ENCODE measurements at places on chromosomes 7 and 10.

- DNase-seq, result no peak
Measured at GRCh38 chr10:99917963-99918825, 91.6 kb downstream of the DNMBP start.

DNA sequence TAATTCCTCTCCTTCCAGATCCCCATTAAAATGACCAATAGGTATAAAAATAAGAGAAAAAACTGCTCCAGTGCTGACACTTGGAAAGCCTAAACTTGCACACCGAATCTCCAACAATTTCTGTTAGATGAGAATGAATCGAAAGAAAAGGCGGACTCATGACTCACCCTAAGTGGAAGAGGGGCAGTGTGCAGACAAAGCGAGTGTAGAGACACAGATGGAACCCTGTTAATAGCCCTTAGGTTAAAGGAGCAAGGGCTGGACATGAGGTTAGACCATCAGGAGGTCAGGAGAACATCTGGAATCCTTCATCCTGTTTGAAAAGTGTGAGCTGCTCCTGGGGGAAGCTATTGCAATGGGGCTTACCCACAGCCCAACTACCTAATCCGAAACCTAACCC, 103.4 kb upstream of the GLI3 start:
- peak; percentile 46 for DNase-seq

- no peak for DNase-seq
Measured at GRCh38 chr10:131899116-131899690, 1.6 kb upstream of the PPP2R2D start.

GRCh38 chr7:54967377-54967776, 51.4 kb upstream of the EGFR start:
- no peak for DNase-seq

DNA sequence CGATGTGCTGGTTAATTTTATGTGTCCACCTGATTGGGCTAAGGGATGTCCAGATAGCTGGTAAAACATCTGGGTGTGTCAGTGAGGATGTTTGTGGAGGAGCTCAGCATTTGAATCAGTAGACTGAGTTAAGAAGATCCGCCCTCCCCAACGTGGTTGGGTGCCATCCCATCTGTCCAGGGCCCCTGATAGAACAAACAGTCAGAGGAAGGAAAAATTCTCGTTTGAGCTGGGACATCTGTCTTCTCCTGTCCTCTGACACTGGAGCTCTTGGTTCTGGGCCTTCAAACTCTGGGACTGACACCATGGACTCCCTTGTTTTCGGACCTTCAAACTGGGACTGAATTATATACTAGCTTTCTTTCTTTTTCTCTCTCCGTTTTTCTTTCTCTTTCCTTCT, 59.6 kb downstream of the CARD11 start:
- DNase-seq, result no peak

GRCh38 chr7:158731761-158732160, 27.2 kb upstream of the NCAPG2 start:
- no peak for DNase-seq

GRCh38 chr10:109427411-109427810, 495.9 kb downstream of the XPNPEP1 start:
- DNase-seq, result no peak

DNA sequence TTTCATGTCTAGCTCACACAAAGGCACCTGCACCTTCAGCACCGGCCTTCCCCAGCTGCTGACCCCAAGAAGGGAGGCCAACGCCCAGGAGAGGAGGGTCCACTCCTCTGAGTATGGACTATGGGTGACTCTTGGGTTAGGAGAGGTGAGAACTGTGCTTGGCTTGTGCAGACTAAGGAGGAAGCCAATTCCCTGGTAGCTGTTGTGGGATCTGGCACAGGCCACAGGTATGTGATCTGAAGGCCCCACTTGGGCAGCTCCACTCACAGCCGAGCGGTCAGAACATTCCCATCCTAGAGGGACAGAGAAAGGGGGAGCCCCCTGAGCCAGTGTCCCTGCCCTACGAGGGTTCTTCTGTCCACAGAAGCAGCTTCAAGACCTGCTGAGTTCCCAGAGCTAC, 52.8 kb upstream of the FIGNL1 start:
- no peak for DNase-seq

DNA sequence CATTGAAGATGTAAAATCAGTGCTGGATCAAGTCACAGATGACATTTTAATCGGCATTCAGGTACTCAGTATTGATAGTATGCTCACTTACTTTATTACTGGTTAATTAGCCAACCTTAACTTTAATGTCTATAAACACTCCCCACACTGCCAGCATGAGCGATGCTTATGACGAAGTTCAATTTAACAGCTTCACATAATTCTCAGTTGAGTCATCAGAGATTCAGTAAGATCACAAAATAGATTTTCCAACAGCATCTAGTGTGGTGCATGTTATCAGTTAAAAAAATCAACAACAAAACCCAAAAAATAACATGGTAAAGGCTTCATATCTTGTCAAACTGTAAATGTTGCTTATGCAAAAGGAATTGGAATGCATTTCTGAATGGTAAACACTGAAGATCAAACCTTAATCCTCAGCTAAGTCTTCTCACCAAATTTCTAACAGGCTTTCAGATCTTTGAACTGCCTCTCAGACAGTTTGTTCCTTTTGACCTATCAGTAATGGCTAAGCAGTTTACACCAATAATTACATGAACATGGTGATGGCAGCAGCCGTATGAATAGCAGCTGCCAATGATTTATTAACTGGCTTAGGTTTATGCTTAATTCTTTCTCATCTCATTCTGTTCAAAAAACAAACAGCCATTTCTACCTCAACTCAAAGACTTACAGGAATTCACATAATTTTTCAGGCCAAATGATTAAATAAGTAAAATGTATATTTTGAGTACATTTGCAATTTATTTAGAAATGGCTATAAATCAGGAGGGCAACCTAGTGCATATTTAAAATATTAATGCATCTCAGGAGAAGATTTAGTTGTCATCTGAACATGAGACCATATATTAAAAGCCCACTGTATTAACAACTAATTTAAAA, 98.5 kb downstream of the CABCOCO1 start:
- no peak for DNase-seq

- DNase-seq, result no peak
Measured at GRCh38 chr7:123844712-123845219, at the start of gene HYAL4. TSS of gene HYAL4 (plus strand) at chr7:123845169. CDS start at chr7:123868274, 23,105 bp downstream.

- DNase-seq, result no peak
Measured at GRCh38 chr10:102283488-102283887, 38.2 kb downstream of the GBF1 start.

- no peak for DNase-seq
Measured at GRCh38 chr10:119103241-119103902, 541 bp upstream of the DENND10 start.

DNA sequence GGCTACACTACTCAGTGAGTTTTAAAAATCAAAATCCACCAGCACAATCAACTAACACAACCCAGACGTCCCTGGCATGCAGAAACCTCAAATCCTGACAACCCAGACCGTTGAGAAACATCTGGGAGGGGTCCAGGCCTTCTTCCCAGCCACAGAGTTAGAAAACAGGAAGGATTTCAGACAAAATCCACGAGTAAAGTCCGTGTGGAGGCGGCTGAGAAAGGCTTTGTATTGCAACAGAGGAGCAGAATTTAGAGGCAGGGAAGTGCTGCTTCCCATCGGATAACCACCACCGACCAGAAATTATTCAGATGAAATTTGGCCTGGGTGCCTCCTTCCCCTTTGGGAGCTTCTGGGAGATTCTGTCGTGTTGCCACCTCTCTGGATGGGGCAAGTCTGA, 61.5 kb downstream of the TNS3 start:
- no peak for DNase-seq

DNA sequence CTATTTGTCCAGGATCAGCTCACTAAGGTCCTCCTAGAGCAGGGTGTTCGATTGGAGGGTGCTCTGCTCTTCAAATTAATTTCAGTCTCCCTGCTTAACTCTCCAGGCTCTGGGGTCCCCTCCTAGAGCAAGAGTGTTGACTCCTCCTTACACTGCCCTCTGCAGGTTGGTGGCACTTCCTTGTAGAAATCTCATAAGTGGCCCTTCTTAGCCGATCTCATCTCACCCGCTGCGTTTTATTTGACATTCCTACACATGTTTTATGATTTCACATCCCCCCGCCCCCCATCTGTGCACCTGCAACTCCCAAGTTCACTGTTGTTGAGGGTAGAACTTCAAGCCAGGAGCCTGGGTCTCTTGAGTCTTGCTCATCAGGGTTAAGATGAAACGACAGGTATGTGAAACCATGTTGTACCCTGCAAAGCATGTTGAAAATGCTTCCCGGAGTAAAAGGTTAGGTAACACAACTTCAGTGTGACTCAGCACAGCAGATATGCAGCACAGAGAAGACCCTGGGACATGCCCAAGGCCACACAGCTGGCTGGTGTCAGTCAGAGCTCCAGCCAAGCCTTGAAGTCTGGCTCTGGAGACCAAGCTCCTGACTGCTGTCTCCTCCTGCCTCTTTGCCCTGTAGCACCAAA, 171.2 kb downstream of the PRKAG2 start:
- peak; percentile 33 for DNase-seq

DNA sequence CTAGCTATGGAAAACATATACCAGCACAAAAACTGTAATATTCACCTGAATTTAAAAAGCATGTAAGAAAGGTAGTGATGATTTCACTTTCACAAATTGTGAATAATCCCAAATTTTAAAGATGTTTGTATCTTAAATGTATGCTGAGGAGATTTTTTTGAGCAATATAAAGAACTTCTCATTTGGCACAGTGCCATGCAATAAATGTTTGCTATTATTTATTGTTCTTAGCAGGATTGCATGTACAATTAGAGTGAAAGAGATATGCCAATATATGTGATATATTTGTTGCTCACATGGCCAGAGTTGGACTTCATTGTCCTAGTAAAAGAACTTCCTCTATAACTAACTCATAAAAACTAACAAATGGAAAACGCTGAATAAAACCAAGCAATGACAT, 895.1 kb upstream of the KCND2 start:
- no peak for DNase-seq

- no peak for DNase-seq
Measured at GRCh38 chr10:128912568-128913311, 554.3 kb upstream of the MGMT start.

DNA sequence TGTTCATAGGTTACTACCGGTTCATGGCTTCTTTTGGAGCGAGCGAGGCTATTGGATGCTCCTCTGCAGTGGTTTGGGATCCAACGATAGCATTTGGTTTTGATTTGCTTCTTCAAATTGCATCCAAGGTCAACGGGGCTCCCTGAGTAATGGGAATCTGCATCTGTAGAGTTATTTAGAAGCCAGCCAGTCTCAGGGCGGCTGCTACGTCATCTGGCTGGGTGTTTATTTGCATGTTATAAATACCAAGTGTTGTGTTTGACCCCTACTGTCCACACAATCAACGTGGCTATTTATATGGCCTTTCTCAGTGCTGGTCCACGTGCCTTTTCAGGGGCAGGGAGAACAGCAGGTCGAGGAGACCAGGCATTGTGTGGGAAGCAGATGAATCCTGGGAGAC, 137.7 kb downstream of the PRPF18 start:
- DNase-seq, result no peak

GRCh38 chr10:101441541-101442455, 87.8 kb downstream of the BTRC start:
- peak; percentile 43 for DNase-seq

- no peak for DNase-seq
Measured at GRCh38 chr10:97311111-97311626, 7.9 kb upstream of the FRAT1 start.

- DNase-seq, result peak; percentile 16
Measured at GRCh38 chr10:92091965-92092364, 168.4 kb downstream of the BTAF1 start.

DNA sequence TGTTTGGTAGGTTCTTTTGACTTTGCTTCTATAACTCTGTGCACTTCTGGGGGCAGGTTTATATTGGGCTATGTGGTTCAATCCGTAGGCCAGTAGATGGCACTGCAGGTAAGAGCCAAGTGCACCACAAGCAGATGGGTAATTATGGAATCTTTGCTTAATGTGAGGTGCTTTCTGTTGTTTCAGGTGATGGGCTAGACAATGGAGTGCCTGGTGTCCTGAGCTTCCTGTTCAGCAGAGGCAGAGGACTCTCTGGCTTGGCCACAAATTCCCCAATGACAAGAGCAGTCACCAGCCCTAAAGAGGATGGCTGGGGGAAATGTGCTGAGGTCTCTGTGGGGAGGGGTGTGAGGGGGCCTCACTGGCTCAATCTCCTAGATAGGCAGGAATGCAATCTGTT, 455.0 kb downstream of the CCSER2 start:
- no peak for DNase-seq

- no peak for DNase-seq
Measured at GRCh38 chr7:102236102-102236501, 50.6 kb upstream of the SH2B2 start.

GRCh38 chr7:43433639-43434038, 149.3 kb upstream of the STK17A start:
- DNase-seq, result no peak

DNA sequence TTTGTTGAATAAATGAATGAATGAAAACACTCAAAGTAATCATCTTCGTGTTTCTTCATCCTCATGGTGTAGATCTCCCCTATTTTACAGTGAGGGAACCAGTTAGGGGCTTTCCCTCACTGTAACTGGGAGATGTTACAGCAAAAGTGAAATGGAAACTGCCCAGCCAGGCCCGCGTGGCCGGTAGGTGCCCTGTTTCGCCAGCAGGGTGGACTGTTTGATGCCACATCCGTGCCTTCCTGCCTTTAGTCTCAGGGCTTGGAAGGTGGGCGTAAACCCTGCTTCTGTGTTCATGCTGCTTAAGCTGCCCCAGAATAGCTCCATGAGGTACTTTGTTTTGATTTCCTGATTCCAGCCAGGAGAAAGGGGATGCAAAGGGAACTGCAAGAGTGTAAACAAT, 268.8 kb downstream of the PLXNA4 start:
- peak; percentile 42 for DNase-seq
